ENCODE measurements at places on chromosomes 7 and 10.

- DNase-seq = no peak
Measured at GRCh38 chr7:73858807-73859206, 2.2 kb upstream of the TMEM270 start.

- no peak for DNase-seq
Measured at GRCh38 chr7:16268821-16269768, 152.2 kb downstream of the CRPPA start.

- no peak for DNase-seq
Measured at GRCh38 chr7:90824386-90825307, 228.5 kb downstream of the CDK14 start.

DNA sequence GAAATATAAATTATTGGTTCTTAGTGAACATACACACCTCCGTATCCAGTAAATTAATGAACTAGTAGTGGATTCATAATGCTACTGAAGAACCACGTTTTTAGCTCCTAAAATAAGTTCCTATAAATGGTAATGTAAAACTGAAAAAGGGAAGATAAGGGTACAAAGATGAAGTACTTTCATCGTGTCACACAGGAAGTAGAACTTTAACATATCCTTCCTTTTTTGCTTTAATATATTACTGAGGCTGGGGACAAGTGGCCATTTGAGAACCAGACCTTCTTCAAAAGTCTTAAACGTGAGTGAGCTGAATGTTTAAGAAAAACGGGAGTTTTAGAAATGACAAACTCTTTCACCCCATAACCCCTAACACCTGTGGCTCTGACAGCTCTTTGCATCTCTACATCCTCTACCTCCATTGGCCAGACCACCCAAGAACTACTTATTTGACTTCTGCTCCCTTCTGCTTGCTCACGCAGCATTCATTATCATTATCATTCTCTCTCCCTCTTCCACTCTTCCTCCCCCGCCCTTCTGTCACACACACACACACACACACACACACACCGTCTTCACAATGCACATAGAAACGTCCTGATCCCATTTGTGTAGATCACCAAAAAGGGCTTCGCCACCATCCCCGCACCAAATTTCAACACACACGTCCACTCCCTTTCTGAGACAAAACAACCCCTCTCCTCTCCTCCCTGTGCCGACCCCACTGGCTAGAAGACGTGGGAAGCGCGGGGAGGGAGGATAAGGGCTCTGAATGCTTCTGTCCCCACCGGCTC is 677 bp downstream of the SKAP2 start:
- no peak for DNase-seq

DNA sequence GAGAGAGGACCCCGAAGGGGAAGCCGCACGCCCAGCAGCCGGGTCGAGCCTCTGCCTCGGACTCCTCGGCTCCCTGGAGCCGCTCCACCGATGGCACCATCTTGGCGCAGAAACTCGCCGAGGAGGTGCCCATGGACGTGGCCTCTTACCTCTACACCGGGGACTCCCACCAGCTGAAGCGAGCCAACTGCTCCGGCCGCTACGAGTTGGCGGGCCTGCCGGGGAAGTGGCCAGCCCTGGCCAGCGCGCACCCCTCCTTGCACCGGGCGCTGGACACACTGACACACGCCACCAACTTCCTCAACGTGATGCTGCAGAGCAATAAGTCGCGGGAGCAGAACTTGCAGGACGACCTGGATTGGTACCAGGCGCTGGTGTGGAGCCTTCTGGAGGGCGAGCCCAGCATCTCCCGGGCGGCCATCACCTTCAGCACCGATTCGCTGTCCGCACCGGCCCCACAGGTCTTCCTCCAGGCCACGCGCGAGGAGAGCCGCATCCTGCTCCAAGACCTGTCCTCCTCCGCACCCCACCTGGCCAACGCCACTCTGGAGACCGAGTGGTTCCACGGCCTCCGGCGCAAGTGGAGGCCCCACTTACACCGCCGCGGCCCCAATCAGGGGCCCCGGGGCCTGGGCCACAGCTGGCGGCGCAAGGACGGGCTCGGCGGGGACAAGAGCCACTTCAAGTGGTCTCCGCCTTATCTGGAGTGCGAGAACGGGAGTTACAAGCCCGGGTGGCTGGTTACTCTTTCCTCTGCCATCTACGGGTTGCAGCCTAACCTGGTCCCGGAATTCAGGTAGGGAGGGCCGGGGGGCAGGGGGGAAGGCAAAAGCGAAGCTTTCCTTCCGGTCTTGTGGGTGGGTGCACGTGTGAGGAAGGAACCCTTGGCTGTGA is 973 bp downstream of the GPR158 start:
- no peak for DNase-seq

DNA sequence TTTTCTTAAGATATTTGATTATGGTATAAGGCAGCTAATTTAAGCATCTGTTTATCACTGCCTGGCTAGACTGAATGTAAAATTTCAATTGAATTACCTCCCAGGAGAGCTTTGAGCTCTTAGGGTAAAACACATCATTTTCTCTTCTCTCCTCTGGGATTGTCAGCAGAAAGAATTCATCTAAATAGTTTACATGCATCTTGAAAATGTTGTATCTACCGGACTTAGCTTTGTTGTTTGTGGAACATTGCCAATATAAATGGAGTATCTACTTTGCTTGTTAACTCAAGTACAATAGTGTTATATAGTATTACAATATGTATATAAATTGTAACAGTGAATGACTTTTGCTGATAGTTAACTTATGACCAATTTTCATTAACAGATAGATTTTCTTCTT is 73.3 kb downstream of the TAF3 start:
- no peak for DNase-seq

DNA sequence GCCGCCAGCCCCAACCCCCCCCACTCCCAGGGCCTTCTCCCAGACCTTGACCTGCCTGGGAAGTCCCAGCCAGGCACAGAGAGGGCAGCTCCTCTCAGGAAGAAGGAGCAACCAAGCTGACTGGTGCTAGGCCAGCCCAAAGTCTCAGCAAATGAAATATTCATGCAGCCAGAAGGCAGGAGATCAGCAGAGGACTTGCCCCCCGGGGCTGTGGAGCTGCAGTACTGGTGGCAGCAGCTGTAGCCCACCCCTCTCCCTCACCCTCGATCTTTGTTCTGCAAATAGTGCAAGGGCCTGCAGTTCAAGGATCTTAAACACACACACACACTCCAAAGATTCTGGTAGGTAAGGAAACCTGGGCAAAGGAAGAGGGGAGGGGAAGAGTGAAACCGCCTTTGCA is 3.5 kb upstream of the SRRM3 start:
- no peak for DNase-seq

- no peak for DNase-seq
Measured at GRCh38 chr7:1268866-1269265, 36.2 kb downstream of the UNCX start.

- DNase-seq = no peak
Measured at GRCh38 chr10:26335574-26336093, 102.5 kb upstream of the APBB1IP start.
